Fibroblast of skin of left biceps (primary cell): ENCODE measurements at places on chromosomes 13 and 19.
A peak's percentile ranks its signal among the peaks of the same experiment; 100 is the strongest.

GRCh38 chr13:39510316-39510695, 92.7 kb downstream of the LHFPL6 start:
- no peak for DNase-seq

- DNase-seq, result peak; percentile 54
These were observed 3.1 kb upstream of the C13orf46 start for GRCh38 chr13:113976711-113977684.

DNA sequence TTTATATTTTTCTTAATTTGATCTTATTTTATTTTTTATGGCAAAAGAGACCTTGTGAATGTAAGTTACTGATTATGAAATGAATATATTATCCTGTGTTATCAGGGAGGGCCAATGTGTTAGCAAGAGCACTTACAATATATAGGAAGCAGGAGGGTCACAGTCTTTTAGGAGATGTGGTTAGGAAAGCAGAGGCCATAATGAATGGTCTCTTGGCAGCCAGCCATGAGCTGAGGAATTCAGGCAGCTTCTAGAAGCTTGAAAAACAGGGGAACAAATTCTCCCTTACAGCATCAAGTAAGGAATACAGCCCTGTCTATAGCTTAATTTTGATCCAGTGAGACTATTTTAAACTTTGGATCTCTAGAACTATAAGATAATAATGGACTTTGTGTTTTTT, 2374.6 kb downstream of the PCDH9 start:
- DNase-seq, result peak; percentile 38

- DNase-seq, result no peak
These were observed 3.5 kb upstream of the ZNF701 start for GRCh38 chr19:52566588-52566987.

DNA sequence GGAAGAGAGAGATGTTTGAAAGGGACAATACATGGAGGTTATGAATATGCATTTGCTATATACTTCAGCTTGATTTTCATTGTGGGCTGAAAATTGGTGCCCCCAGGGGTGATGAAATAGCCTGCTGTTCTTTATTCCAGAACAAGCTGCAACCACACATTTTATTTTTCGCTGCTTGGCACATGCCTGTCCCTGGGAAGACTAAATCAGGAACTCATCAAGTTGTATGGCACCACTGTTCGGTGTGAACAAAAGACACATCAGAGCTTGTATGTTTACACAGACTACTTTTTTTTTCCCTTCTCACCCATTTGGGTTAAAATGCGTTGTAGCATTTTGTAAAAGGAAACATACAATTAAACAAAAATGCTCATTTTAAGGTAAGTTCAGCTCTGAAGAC, 230.7 kb downstream of the NALCN start:
- DNase-seq, result no peak

GRCh38 chr19:4684312-4685095, 14.4 kb upstream of the MYDGF start:
- no peak for DNase-seq

- DNase-seq, result no peak
These were observed 262 bp downstream of the COX7A1 start for GRCh38 chr19:36152019-36152351.

DNA sequence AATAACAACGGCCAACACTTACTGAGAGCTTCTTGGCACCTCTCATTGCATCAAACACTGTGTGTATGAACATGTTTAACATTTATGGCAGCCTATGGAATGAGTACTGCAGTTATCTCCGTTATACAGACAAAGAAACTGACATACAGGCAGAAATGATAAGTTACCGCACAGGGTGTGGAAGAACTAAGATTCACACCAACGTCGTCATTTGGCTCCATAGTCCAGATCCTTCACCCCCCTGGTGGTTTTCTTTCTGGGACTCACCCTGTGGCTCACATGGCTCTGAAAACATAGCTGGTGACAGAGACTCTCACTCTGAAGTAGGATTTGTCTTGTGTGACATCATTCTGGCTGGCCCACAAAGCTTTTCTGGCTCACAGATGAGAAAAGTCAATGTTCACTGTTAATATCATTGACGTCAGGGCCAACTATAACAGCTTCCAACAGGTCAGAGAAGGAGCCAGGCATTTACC, 230.1 kb downstream of the DLEU7 start:
- DNase-seq, result no peak

GRCh38 chr19:54724644-54725043, 402 bp downstream of the KIR3DL3 start:
- no peak for DNase-seq

- no peak for DNase-seq
These were observed 211.5 kb downstream of the KLF12 start for GRCh38 chr13:73922493-73923393.

DNA sequence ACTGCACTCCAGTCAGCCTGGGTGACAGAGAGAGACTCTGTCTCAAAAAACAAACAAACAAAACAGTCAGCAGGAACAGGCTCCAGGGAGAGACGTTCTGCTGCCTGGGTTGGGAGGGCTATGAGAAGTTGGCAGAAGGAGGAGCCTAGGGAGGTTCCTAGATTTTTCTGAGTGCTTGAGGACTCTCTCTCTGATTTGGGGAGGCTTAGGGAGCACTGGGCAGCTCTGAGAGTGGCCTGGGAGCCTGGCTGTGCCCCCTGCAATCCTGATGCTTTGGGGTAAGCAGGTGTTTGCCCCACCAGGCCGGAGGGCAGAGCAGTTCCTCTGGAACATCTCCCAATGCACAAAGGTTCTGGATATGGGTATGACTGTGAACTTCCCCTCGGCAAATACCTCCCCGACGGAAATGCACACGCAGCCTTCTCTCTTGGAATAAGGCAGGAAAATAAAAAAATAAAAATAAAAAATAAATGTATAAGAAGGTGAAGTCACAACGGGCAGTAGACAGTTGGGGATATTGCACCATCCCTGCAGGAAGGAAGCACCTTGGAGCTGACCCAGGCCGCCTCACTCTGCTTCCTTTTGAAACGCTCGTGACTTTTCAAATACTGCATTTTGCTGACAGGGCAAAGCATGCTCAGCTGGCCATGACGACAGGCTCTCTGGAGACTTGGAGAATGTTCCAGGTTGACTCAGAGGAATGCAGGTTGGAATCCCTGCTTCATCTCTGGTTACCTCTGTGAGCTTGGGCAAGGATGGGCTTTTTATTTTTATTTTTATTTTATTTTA, 26.5 kb upstream of the HOMER3 start:
- DNase-seq, result no peak

- no peak for DNase-seq
These were observed 5.4 kb upstream of the TRIM28 start for GRCh38 chr19:58538257-58539168.

DNA sequence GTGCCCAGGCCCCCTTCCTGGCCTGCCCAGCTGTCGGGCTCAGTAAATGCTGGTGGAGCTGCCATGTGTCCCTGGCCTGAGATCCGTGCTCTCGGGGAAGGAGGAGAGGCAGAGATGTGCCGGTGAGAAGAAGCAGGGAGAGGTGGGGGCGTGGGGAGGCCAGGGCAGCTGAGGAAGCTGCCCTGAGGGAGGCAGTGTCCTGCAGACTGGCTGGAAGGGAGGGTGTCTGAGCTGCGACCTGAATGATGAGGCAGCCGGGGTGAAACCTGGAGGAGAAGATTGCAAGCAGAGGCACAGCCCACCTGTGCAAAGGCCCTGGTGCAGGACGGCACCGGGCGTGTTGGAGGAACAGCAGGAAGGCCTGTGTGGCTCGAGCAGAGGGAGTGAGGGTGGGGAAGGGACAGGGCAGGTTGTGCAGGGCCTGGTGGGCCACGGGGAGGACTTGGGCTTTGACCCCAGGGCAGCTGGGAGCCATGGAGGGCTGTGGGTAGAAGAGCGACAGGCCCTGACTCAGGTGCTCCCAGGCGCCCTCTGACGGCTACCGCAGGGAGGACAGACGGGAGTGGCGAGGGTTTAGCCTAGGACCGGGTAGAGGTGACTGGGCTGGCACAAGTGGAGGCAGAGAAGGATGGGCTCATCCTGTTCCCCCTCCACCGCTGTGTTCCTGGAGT, 14.0 kb upstream of the CELF5 start:
- no peak for DNase-seq

- DNase-seq, result peak; percentile 94
These were observed 73.3 kb downstream of the SLC7A1 start for GRCh38 chr13:29522044-29522685.

- peak; percentile 20 for DNase-seq
These were observed 187.2 kb downstream of the EFNB2 start for GRCh38 chr13:106348075-106348840.

- no peak for DNase-seq
These were observed 14.8 kb downstream of the STX10 start for GRCh38 chr19:13135068-13136062.

- DNase-seq, result no peak
These were observed 17.8 kb upstream of the KLF2 start for GRCh38 chr19:16306728-16307402.

GRCh38 chr13:29101409-29101808, 281.3 kb downstream of the MTUS2 start:
- DNase-seq, result no peak

GRCh38 chr13:74751739-74752138, 617.5 kb upstream of the KLF12 start:
- DNase-seq, result no peak

- peak; percentile 77 for DNase-seq
These were observed 25.0 kb downstream of the LRCH1 start for GRCh38 chr13:46577696-46578589.

DNA sequence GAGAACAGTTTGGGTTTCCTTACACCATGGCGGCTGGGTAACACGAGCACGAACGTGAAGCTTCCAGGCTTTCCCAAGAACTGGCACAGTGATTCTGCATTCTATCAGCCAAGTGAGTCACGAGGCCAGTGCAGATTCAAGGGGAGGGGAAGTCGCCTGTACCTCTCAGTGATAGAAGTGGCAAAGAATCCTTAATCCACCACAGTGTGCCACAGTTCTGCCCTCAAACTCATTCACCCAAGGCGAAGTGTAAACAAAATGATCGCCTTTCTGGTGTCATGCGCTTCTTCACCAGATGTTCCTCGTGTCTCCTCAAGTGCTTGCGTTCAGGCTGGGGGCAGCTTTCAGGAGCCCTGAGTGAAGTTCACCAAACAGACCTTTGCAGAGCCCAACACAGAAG, 24.9 kb upstream of the AMER2 start:
- no peak for DNase-seq

DNA sequence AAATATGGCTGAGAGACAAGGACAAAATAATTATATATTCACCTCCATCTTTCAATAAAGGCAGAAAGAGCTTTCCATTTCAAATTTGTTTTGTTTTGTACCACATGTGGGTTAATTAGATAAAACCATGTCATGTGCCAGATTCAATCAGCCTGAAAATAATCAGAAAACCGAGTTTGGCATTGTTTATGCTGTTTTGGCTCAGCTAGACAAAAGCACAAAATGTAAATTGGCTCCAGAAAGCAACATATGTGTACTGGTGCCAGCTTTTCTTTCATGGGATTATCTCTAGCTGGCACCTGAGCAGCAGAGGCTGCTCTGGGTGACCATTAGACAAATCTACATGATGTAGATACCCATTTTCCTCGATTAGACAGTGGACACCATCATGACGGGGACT, 9.2 kb upstream of the DNAJC15 start:
- DNase-seq, result no peak

DNA sequence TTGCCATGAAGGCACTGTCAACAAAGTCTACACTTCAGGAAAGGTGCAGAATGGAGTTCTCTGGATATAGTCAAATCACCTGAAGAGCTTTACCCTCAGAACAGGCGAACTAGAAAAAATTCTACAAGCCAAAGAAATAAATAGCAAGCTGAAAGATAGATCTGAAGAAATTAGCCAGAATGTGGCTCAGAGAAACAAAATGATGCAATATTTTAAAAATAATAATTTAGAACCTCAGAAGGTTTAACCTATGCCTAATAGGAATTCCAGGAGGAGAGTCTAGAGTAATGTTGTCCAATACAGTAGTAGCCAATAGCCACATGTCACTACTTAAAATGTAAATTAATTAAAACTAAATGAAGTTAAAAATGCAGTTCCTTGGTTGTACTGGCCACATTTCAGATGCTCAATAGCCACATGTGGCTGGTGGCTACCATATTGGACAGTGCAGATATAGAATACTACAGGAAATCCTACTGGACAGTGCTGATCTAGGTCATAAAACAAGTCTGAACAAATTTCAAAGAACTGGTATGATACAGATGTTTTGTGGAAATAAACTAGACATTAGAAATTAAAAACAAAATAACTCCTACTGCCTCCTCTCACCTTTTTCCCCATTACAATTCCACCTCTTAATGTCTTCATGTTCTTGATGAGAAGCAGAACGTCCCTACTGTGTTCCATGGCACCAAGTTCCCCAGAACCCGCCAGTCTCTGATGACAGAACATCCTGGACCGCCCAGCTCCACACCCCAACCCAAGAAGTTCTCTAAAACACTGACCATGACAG, 679 bp upstream of the CDADC1 start:
- no peak for DNase-seq

DNA sequence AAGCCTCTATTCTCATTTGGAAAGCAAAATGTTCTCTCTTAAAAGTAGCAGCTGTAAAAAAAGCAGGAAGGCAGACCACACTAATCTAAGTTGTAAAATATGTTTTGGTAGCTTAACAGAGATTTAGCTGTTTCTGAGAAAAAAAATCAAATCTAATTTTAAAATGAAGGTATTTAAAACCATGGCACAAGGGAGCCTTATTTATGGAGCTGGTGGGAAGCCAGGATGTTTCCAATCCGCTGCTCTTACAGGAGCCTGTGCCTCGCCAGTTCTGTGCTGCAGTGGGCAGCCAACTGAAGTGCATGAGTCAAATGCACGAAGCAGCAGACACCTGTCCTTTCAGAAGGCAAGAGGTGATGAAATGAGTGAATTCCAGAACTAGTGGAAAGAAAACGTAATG, 28.2 kb downstream of the GPC6 start:
- no peak for DNase-seq

- DNase-seq, result no peak
These were observed 471 bp upstream of the INSR start for GRCh38 chr19:7294558-7295212.

- peak; percentile 39 for DNase-seq
These were observed 10.1 kb downstream of the AP2S1 start for GRCh38 chr19:46840498-46840942.

- no peak for DNase-seq
These were observed 258.9 kb upstream of the PCDH9 start for GRCh38 chr13:67489016-67489415.

DNA sequence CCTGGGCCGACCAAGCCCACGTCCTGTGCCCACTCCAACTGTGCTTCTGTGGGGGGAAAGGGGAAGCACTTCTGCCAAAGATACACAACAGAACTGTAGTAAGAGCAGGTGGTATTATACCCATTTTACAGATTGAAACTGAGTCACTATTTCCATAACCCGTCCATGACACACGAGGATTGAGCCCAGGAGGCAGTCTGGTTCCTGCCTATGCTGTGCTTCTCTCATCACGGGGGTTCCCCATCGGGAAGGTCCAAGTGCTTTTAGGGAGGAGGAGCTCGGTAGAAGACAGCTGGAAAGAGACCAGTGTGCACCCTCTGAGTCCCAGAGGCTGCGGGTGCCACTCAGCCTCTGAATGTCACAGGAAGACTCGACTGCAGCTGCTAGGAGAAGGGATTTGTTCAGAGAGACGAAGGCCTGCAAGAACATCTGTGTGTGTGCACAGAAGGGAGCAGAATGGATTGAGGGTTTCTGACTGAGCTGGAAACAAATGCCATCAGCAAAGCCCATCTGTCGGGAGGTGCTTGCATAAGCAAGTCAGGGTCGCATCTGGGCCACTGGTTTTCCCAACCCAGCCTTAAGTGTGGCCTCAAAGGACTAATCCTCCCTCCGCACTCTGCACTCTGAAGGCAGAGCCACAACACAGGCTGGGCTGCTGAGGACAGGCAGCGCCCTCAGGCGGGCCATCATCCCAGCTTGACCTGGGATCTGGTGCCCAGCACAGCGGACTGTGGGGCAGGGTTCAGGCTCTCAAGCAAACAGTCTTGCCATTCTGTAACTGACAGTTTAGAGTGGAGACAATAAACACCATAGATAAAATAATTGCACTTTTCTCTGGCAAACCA, 150.0 kb downstream of the DPF1 start:
- no peak for DNase-seq
